ENCODE measurements at places on chromosomes 12 and 14.

- DNase-seq, result no peak
Measured at GRCh38 chr12:73076760-73077159, 804.6 kb downstream of the TRHDE start.

GRCh38 chr12:27332714-27333402 lies at the start of gene BMAL2:
Gene BMAL2 (plus strand): TSS chr12:27332836. CDS start chr12:27333073, 237 bp downstream.
- DNase-seq, result peak; percentile 20

GRCh38 chr14:94771906-94772490 lies 2.1 kb upstream of the GSC start:
- DNase-seq, result no peak

DNA sequence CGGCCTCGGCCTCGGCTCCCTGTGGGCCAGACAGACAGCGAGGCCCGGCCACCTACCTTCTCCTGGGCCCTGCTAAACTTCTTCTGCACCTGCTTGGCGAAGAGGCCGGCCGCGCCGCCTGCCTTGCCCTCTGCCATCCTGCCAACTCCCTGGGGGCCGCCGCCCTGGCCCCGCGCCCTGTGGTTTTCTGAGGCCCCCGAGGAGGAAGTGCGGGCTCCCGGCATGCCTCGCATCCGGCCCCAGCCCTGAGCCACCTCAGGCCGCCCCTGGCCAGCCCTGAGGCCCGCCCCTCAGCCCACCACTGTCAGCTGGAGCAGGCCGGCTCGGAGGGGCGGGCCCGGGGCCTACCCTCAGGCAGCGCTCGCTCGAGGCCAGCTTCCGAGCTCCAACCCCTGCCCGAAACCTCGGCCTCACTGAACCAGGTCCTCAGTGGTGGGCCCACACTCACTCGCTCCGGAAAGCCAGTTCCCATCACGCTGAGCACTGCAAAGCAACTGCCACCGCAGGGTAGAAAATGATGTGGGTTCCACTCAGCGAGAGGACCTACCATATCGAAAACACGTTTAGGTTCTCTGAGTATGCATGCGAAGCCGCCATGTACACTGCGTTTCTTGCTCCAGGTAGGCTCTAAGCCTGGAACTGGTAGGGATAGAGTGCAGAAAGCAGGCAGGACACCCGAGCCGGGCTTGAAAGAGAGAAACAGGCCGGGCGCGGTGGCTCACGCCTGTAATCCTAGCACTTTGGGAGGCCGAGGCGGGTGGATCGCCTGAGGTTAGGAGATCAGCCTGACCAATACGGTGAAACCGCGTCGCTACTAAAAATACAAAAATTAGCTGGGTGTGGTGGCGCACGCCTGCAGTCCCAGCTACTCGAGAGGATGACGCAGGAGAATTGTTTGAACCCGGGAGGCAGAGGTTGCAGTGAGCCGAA lies at the start of gene BIN2:
Gene BIN2 (minus strand): TSS at position 209 of the 930 bp plus-strand sequence. CDS start 72 bp downstream, at position 137.
- no peak for DNase-seq

- DNase-seq, result no peak
Measured at GRCh38 chr12:23534196-23534595, 415.3 kb downstream of the SOX5 start.

DNA sequence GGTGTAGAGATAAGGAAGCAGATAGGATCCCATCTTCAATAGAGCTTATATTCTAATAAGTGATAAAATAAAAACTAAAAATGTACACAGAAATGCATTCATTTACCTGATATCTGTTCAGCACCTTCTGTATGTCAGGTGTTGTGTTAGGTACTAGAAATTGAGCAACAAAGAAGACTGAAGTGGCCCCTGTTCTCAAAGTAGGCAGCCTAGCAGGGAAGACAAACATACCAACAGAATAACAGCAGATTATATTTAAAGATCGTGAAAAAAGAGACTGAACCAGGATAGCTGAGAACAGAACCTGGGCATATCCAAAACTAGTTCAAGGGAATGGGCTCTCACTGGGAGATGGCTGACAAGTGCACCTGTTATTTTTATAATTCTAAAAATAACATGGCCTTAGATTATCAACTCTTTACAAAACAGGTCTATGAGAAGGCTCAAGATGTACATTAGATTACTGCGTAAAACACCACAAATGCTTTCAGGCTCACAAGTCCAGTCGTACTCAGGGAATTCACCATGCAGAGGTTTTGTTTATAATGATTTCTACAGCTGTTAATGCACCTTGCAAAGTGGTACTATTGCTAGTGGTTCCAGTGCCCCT lies 16.4 kb downstream of the ANO6 start:
- DNase-seq, result no peak

- DNase-seq, result no peak
Measured at GRCh38 chr12:120175062-120175461, 19.5 kb downstream of the GCN1 start.

GRCh38 chr14:61620130-61620946 lies 75.0 kb upstream of the HIF1A start:
- DNase-seq, result no peak

DNA sequence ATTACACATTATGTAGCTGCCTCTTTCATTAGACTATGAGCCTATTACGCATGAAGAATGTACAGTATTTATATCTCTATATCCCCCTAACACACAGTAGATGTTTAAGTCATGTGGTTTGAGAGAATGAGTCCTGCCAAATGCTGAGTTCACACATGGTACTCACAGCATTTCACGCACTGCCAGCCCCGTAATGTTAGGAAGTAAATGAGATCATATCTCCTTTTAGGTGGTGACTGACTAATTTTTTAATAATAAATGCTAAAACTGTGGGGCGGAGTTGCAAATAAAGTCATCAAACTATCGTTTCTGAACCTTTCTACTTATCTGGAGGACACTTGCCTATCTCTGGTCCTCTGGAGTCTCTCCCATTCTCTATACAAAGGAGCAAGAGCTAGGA lies 343.8 kb downstream of the ADAMTS20 start:
- DNase-seq, result no peak

- DNase-seq, result no peak
Measured at GRCh38 chr14:79197516-79197915, 1013.8 kb downstream of the DIO2 start.

DNA sequence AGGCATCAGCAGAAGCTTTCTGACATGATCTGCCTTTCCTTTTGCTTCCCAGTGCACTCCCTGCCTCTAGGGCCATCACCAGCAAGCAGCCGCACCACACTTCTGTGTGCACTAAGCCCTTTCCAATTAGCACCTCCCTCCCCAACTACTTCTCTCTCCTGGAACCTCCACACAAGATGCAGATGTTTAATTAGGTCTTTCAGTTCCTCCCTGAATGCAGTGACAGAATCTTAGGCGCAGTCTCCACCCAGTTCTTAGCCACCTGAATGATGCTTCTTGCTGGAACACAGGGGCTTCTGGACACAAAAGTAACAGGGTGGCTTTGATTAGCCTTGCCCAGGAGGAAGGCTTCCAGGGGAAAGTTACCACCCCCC lies 32.9 kb downstream of the NIN start:
- DNase-seq, result no peak

DNA sequence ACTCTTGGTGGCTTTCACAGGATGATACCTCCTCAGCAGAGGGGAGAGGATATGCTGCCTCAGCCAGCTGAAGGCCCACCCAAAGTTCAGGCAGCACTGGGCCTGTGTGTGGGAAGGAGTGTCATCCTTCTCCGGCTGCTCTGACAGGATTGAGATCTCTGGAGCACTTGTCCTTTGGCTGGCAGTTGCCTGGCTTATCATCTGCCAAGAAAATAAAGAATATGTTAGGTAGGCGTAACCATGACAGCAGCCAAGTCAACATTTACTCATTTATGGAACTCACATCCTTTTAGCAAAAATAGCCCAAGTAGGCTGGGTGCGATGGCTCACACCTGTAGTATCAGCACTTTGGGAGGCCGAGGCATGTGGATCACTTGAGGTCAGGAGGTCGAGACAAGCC lies 68.5 kb downstream of the PPFIBP1 start:
- no peak for DNase-seq

DNA sequence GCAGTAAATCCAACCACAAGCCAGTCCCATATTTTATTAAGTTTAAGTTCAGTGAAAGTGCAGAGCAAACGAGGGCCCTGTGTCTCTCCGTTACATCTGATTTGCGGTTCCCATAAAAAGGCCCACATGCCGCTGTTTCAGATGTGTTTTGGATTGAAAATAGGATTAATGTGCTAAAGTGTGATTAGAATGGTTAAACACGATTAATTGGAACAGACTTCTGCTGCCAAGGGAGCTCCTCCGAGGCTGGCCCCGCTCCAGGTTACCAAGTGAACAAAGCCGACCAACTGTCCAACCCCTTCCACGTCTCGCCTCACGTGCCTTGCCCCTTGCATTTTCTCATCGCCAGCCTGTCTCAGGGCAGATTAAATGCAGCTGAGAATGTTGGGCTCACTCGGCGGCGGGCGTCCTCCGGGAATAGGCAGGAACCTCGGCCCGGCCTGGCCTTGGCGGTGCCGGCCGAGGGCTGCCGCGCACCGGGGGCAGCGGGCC lies 166.5 kb upstream of the GSC start:
- no peak for DNase-seq

DNA sequence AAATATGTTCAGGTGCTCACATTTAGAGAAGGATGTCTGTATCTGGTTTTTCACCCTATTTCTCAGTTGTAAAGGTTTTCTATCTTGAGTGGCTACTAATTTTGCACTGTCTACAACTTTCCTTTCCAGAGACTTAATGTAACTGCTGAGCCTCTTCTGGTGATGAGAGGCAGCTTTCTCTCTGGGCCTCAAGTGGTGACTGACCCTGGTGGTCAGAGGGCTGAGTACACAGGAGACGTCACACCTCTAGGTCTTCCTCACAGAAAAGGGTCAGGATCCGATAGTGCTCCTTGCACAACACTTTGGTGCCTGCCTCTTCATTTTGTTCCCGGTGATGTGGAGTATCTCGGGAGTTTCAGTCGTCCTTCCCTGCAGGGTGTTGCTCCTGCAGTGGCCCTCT lies 76.8 kb downstream of the LIN7A start:
- no peak for DNase-seq

- no peak for DNase-seq
Measured at GRCh38 chr12:82517027-82517426, 158.7 kb downstream of the METTL25 start.

DNA sequence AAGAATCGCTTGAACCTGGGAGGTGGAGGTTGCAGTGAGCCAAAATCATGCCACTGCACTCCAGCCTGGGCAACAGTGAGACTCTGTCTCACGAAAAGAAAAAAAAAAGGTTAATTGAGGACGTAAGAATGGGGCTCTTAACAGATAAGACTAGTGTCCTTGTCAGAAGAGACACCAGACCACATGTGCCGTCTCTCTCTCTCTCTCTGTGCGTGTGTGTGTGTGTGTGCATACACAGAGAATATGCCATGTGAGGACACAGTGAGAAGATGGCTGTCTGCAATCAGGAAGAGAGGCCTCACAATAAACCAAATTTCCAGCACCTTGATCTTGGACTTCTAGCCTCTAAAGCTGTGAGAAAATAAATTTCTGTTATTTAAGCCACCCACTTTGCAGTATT lies 11.7 kb upstream of the ERC1 start:
- DNase-seq, result no peak

GRCh38 chr12:14937689-14938088 lies 648 bp downstream of the ERP27 start:
- DNase-seq, result peak; percentile 30

GRCh38 chr12:76428117-76428516 lies 79.9 kb upstream of the BBS10 start:
- DNase-seq, result no peak

DNA sequence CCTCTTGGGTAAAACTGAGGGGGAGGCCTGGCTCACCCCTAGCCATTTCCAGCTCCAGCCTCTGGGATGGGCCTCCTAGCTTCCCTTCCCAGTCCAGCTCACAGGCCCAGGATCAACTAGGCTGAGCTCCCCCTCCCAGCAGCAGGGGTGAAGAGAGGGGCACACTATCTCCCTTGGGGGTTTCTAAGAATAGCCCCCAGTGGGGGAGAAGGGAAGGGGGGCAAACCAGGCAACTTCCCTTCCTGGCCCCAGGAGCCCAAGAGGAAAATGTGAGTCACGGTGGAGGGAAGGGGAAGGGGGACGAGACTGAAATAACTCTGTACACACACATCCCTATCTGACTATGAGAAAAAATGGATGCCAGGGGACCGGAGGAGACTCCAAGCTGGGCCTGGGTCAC lies 9.0 kb downstream of the ADCY6 start:
- DNase-seq, result no peak

DNA sequence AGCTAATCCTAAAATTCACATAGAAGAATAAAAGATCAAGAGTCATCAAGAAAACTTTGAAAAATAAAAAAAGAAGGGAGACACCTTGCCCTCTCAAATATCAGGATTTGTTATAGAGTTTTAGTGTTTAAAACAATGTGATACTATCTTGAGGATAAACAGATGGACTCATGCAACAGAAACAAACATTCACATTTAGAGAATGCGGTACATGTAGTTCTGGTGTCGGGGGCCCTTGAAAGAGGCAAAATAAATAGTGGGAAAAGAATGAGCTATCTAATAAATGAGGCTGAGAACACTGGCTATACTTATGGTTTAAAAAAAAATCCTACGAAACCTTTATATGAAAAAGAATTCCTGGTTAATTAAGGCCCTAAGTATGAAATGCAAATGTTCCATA lies 127.7 kb downstream of the LLPH start:
- DNase-seq, result no peak

- no peak for DNase-seq
Measured at GRCh38 chr12:25979563-25979962, 21.1 kb downstream of the RASSF8 start.

DNA sequence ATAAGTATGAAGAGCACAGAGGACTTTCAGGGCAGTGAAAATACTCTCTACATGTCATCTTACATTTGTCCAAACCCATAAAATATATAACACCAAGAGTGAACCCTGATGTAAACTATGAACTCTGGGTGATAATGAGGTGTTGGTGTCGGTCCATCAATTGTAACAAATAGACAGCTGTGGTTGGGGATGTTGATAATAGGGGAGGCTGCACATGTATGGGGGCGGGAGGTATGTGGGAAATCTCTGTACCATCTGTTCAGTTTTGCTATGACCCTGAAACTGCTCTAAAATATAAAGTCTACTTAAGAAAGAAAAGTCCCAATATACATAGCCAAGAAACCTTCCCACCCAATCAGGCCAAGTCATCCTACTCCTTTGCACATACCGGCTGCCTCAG lies 88.5 kb downstream of the GPR135 start:
- DNase-seq, result no peak

DNA sequence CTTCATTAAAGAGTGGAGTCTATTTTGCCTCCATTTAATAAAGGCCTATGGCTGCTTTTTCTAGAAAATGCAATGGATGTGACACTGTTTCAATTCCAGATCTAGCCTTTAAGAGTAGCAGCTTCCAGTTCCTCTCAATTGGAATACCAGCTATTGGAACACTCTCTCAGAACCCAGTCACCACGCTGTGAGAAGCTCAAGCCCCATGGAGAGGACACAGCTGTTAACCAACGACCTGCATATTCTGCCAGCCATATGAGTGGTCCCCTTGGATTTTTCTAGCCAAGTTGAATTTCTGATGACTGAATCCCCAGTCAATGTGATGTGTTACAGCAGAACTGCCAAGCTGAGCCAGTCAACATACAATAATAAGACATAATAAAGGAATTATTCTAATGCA lies 131.8 kb downstream of the TMTC3 start:
- DNase-seq, result no peak

- DNase-seq, result no peak
Measured at GRCh38 chr12:4135919-4136605, 137.5 kb upstream of the CCND2 start.

- DNase-seq, result no peak
Measured at GRCh38 chr12:41917938-41918341, 226.7 kb downstream of the GXYLT1 start.

GRCh38 chr12:81369175-81369574 lies 291.3 kb downstream of the ACSS3 start:
- DNase-seq, result no peak
